ENCODE measurements at places on chromosomes 4 and X.

- peak; percentile 83 for DNase-seq
Observed at GRCh38 chr4:1842993-1843448, 12.9 kb downstream of the LETM1 start.

DNA sequence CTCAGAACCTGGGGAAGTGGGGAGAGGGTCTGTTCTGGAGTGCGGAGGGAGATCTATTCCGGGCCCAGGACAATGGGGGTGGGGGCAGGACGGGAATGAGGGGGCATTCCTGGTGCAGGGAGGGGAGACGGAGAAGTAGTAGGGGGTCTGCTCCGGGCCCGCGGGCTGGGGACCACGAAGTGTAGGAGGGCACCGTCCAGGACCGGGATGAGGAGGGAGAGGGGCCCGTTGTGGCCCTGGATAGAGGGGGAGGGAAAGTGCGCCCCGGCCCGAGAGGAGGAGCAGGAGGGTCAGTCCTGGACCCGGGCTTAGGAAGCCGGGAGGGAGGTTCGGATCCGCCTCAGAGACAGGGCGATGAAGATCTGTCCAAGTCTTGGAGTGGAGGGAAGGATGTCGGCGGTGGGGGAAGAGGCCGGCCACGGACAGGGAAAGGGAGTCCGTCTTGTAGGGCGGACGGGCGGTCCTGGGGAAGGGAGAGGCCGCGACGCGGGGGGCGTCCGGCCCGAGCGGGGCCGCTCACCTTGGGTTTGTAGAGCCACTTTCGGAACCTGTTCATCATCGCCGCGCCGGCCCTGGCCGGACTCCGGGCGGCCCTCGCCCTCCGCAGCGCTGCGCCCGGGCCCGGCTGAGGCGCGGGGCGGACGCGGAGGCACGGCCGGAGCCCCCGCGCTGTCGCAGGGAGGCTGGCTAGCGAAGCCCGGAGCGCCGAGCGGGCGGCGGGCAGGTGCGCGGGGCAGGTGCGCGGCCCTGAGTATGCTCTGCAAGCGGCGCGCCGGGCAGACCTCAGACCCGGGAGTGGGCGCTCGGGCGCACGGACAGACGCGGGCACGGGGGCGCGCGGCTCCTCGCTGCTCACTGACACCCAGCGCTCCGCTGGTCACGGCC, at the start of gene ZFYVE28:
ZFYVE28 (minus strand) TSS at position 881 of the 885 bp plus-strand sequence; CDS start at position 559, 322 bp downstream.
- peak; percentile 48 for DNase-seq

DNA sequence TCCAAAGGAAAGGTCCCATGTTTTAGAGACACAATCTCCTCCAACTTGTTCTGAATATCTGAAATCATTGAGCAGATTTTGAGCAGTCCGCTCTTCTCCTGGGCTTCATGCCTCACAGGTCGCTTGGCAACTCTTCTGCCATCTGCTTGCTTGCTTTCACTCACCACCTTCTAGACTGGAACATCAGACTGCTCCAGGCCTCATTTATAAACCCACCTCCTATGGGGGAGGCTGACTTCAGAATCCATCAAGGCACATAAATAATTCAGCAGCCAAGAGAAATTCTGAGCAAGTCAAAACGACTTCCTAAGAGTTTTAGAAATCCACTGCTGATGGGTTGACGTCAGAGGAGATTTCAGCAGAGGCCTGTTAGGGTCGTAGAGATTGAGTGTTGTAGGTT, 64.1 kb downstream of the FAM184B start:
- no peak for DNase-seq

DNA sequence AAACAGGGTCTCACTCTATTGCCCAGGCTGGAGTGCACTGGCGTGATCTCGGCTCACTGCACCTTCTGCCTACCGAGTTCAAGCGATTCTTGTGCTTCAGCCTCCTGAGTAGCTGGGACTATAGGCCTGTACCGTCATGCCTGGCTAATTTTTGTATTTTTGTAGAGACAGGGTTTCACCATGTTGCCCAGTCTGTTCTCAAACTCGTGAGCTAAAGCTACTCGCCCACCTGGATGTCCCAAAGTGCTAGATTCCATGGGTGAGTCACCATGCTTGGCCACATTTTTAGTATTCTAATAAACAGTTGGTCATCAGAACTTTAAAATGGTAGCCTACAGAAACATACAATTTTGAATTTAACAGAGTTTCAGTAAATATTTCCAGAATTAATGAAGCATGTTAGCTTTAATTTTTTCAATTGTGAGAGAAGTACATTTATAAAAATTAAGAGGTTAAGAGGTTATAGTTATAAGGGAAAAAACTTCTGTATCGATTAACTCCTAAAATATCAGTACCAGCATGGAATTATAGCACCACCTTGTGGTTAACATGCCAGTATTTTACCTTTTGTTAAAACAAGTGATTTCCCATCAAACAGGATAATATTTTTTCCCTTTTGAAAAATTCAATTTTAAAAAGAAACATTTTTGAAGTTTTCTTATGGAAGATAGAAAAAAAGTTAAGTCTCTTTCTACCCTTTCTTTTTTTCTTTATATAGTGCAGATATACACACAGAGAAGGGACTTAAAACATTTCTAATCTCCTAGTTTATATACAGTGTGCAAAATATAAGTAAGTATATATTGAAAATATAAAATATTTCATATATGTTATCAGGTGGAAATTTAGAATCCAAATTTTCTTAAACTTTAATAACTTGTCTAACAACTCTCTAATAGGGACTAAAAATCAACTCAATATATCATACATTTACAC, 35.4 kb downstream of the CEP44 start:
- DNase-seq, result peak; percentile 60

- DNase-seq, result no peak
Observed at GRCh38 chr4:55270481-55270880, 75.6 kb upstream of the SRD5A3 start.

All from astrocyte of the spinal cord (primary cell).